Stimulated activated naive CD4-positive, alpha-beta T cell treated with Interleukin-2 at 50 U/mL for 16 hours (primary cell): ENCODE measurements at places on chromosomes 6 and 20.

- no peak for DNase-seq
Measured at GRCh38 chr20:36126836-36127527, 27.6 kb upstream of the EPB41L1 start.

DNA sequence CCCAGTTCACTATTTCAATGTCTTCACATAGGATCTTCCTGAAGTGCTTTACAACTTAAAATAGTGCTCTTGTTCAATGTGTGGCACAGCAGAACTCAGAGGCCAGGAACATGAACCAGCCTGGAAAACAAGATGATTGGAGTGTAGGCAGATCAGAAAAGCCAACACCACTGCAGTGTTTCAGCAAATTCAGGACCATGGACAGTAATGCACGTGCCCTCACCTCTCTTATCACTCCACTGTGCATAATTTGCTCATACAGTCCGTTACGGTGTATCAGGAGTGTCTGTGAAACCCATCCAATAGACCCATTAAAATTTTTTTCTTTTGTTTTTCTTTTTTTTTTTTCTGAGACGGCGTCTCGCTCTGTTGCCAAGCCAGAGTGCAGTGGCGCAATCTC, 27.6 kb upstream of the HACE1 start:
- no peak for DNase-seq

- no peak for DNase-seq
Measured at GRCh38 chr6:47144306-47144705, 102.2 kb upstream of the ADGRF1 start.

GRCh38 chr6:2979819-2980464, 8.6 kb upstream of the SERPINB6 start:
- DNase-seq, result no peak

- no peak for DNase-seq
Measured at GRCh38 chr20:53402233-53403005, 191.2 kb downstream of the ZNF217 start.

DNA sequence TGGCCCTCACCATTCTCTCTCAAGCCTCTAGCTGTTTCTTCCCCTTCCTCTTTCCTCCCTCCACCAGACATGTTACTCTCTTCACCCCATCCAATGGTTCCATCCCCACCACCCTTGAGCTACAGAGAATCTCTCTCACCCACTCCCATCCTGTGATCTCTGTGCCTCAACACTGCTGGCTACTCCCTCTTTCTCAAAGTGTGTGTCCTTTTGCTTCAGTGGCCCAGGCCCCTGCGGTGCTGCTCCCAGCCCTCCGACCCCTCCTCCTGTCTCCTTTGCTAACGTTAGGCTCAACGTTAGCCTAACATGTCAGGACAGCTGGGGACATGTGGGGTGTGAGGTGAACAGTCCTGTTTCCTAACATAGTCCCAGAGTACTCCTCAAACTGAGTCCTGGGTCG, 5.9 kb downstream of the NELFE start:
- DNase-seq, result no peak

DNA sequence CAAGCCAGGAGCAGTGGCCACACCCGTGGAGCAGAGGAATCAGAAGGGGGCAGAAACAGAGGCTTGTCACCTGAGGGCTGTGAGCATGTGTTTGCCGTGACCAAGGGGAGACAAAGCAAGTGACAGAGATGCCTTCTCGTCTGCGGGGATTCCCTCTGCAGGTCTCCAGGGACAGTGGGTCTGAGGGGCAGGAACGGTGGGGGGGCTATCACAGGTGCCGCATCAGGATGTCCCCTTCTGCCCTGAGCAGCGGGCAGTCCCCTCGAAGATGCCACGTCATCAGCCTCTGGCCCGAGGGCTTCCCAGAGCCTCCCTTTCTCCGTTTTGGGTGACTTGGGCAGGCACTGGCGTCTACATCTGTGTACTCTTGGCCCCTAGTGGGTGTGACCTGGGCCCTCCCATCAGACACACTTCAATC, 338.7 kb downstream of the PREX1 start:
- DNase-seq, result no peak

DNA sequence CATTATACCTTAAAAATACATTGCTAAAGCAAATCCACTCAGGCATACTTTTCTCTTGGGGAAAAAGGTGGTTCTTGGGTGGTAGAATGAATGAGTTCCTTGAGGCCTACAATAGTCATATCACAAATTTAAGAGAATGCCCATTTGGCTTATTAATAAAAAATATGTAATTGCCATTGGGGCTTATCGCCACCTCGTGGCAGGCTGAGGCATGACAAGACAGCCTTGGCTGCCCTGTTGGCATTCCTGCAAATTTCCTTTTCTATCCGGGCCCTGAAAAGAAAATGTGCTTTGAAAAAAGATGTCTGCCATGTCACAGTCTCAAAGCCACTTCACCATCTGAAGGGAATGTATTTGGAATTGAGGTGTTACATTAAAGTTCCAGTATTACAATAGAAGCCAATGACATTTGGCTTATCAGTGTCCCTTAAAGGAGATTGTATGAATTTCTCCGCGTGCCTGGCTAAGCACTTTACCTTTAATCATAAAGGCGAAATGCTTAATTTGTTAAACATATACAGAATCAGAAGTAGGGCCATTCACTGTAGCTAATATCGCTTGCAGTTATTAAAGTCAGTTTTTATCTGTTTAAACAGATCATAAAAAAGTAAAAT, 188.3 kb upstream of the ZFP64 start:
- DNase-seq, result peak; percentile 8

DNA sequence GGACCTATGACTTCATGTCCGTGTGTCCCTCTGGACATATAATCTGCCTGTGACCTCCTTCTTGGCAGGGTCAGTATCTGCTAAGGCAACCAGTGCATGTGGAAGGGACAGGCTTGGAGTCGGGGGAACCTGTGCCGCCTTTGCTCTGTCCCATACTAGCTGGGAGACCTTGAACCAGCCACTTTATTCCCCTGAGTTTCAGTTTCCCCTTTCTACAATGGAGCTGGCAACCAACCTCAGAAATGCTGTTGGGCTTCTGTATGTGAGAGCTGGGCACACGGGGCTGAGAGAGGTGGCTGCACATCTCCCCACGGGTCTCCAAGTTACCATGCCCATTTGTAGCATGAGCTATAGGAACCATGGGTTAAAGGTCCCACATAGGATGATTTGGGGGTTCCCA, 53.8 kb downstream of the CD40 start:
- DNase-seq, result no peak

DNA sequence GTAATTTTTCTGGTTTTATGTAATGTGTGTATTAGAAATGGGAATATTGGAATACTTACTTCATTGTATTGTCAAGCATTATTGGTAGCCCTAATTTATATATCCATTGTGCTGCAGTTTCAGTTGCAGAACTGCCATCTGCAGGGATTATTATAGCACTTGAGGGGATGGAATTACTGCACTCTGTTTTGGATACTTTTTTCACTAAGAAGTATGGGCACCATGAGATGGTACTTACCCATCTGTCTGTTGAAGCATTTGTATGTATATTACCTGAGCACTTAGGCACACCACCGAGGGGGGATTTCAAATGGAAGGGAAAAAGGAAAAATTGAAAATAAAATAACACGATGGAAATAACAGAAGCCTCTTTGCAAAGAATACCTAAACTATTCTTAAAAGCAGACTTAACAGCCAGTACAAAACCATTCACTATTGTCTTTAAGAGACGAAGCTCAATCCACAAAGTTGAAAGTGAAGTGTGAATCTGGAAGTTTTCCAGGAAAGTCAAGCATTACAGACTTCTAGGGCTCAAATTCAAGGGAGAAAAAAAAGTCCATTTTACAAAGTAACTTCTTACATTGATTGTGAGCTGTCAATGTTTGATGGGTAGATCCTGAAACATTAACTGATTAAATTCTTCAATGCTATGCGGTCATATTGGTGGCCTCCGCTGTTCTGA, 318.7 kb downstream of the SOX4 start:
- DNase-seq, result no peak

- peak; percentile 8 for DNase-seq
Measured at GRCh38 chr6:137970368-137970767, 103.3 kb downstream of the TNFAIP3 start.

- DNase-seq, result no peak
Measured at GRCh38 chr20:57790176-57790575, 80.4 kb upstream of the PMEPA1 start.

GRCh38 chr20:60959971-60960370, 292.1 kb upstream of the CDH4 start:
- no peak for DNase-seq

- DNase-seq, result peak; percentile 48
Measured at GRCh38 chr6:109441069-109441816, 719 bp downstream of the SMPD2 start.

GRCh38 chr6:110360676-110361075, 2.5 kb upstream of the METTL24 start:
- no peak for DNase-seq

GRCh38 chr6:158487495-158487894, 72.4 kb upstream of the TMEM181 start:
- DNase-seq, result no peak

DNA sequence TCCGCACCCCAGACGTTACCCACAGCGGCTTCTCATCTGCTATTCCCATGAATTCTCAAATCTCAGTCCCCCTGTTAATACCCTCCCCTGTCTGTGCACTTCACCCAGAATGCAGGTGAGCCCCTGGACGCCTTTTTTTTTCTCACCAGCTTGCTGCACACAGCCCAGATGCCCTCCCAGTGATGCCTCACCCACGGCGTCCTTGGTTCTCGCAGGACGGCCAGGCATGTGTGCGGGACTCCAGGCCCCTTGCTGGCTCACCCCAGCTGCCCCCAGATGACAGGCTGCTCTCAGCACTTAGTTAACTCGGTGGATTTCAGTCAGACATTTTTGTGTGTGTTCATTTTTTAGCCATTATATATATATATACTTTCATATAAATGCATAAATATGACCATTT, 25.4 kb upstream of the PI16 start:
- DNase-seq, result no peak

GRCh38 chr20:4112481-4113421, 97.4 kb upstream of the RNF24 start:
- no peak for DNase-seq

- DNase-seq, result no peak
Measured at GRCh38 chr6:100987556-100987955, 106.4 kb upstream of the ASCC3 start.

DNA sequence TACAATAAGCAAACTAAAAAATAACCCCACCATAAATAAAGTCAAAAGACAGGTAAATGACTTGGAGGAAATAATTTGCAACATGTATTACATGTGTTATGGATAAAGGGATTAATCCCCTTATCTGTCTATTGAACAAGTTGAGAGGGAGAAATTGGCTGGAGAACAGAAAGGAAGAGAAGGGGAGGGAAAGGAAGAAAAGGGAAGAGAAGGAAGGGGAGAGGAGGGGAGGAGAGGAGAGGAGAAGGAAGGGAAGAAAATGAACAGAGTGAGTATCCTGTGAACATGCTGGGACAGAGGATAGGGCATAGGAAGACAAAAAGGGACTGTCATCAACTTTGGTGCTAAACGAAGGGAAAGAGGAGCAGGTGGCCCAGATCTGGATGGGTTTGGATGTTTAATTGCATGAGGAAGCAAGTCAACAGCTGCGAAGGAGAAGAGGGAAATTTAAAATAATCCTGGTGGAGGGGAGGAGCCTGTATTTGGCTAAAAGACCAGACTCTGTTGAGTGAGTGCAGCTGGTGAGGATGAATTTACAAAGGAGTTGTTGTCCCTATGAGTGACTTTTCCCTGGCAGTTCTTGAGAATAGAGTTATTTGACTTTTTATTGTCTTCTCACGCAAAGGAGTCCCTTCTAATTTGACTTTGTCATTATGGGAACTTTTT, 14.2 kb upstream of the SHLD1 start:
- DNase-seq, result no peak

DNA sequence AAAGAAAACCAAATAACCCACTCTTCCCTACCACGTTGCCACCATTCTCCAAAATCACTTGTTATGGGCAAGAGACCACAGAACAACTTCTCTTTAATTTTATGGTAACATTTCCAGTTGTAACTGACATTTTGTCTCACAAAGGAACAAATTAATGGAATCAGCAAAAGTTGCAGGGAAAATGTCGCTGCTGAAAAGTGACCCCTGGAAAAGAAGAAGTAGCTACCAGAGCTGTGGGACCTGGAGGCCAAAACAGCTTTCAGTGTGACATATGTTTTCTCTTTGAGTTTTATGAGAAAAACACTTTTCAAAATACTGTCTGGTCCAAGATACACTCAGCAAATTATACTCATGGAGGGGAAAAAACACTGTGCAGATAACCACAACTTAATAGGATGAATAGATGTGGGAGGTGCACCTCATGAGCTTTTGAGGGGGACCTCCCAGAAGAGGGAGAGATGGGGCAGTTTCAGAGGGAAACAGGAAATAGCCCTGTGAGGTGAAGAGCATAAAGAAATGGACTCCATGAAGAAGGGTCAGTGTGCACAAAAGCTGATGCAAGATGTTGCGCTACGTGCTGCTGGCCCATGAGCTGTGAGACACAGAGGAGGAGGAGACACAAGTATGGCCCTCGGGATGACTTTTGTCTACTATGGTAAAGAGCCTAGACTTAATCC, 87.3 kb downstream of the DTNBP1 start:
- DNase-seq, result no peak

DNA sequence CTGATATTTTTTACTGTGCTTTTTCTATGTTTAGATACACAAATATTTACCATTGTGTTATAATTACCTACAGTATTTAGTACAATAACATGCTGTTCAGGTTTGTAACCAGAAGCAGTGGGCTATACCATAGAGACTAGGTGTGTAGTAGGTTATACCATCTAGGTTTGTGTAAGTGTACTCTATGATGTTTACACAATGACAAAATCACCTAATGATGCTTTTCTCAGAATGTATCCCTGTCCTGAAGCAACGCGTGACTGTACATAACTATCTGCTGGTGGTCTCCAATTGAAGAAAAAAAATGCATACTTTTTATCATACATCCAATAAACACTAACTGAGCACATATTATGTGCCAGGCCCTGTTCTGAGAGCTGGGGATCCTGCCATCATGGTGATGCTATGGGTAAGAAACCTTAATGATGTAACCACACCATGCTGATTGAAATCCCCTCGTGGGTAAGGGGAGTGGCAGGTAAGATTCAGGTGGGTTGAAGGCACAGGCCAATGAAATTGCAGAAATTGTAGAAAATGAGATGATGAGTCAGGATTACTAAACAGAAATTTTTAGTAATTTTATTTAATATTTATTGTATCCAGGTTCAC, 76.8 kb downstream of the FYN start:
- DNase-seq, result no peak
